Urothelium cell line (cell line): ENCODE measurements at places on chromosomes 2 and 18.

DNA sequence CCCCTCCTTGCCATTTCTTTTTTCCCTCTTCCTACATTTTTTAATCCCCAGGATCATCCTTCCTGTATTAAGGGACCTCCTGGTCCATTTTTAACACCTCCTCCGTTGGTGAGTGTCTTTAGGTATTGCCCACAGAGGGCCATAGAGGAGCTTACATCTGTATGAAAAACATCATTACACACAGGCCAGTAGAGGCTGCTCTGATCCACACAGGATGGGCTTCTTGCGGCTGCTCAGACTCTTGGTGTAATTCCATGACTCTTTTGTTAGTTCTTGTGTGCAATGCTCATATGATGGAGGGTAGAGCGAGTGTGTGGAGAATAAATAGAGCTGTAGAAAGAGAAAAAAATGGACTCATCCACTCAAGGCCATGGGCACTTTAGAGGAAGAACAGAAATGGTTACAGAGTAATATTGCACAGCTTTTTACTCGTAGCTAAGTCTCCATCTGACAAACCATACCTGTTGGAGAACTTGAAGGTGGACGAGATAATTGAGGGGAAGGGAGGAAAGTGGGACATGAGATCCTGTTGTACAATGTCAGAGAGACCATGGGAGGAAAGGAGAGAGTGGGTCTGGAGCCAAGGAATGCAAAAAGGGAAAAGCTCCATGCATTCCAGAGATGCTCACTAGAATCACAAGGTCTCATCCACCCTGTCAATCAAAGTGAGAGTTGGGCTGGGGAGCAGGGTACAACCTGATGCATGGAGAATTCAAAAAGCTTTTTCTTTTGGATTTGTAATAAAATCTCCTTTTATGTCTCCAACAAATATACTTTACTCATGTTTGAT is 129.7 kb upstream of the TNP1 start:
- DNase-seq, result no peak

GRCh38 chr2:96702098-96702785 is 37.6 kb downstream of the LMAN2L start:
- no peak for DNase-seq

DNA sequence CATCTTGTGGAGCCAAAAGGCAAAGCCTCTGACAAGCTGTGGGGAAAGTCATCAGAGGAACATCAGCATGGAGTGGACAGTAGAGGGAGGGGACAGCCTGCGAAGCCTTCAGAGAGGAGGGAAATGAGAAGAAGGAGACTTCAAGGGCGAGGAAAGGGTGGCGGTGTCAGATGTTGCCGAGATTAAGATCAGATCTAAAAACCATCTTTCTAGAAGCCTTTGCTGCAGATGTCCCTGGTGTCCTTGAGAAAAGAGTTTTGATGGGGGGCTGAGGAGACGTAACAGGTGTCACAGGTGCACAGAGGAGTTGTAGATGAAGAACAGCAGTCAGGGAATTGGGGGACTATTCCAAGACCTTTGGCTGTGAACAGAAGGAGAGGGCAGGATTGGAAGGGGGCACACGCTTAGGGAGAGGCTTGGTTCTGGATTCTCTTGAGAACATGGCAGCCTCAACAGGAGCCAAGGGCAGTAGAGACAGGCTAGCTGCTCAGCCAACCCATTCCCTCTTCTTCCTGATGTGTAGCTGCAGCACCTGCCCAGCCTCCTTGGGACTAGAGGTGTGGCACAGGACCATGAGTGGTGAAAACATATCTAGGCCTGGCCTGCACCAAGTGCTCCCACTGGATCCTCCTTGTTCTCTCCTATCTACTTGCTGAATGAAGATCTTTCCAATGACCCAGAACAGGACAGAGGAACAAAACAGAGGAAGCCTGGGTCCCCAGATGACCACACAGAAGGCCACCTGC is 22.7 kb upstream of the NCL start:
- DNase-seq, result no peak

- DNase-seq, result no peak
Observed at GRCh38 chr2:171545086-171545485, 22.8 kb downstream of the CYBRD1 start.

- DNase-seq, result peak; percentile 6
Observed at GRCh38 chr18:54737986-54738385, 90.3 kb upstream of the RAB27B start.

DNA sequence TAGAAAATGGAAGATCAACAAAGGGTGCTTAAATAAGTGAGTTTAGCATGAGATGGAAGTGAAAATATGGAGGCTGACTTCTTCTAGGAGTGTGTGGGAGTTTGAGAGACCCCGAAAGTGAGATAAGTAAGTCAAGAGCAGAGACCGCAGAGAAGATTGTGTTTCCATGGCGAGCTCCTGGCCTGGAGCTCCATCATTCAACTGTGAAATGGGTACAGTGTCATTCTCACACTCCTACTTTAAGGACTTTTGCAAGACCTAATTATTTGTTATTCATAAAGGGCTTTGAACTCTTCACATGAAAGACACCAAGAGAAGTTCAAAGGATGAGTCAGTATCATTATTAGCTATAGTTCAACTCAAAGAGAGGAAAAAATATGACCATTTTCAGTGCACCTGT is 134.2 kb upstream of the PIK3C3 start:
- no peak for DNase-seq

DNA sequence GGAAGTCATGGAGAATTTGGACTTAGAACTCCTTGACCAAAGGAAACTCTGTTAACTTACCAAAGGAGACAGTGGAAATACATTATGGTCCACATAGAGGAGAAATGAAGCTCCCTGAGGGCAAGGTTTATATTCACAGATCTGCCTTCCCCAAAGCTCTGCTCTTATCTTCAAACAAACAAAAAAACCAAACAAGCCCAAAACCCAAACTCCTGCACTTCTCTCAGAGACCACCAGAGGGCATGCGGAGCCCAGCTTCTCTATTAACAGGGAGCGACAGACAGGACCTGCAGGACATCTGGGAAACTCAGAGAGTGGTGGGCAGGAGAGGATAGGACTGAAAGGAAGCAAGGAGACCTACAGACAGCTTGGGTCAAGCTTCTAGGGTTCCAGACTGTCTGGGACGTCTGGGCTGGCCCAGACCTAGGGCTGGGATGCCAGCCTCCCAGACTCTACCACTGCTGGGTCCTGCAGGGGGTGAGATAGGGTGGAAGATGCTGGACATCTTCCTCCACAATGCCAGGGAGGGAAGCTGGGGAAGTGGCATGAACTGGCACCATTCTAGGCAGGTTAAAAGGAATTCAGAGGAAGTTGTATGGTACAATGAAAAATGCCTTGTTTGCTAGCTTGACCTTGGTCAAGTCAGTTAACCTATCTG is 4.0 kb upstream of the WNT10A start:
- peak; percentile 62 for DNase-seq

- DNase-seq, result no peak
Observed at GRCh38 chr2:95362486-95362885, 40.0 kb upstream of the FAHD2A start.

- no peak for DNase-seq
Observed at GRCh38 chr2:127479866-127480743, 46.2 kb downstream of the IWS1 start.

GRCh38 chr18:75554176-75554575 is 126.7 kb upstream of the SMIM21 start:
- no peak for DNase-seq

GRCh38 chr2:148990968-148991367 is 47.5 kb upstream of the LYPD6B start:
- peak; percentile 6 for DNase-seq

DNA sequence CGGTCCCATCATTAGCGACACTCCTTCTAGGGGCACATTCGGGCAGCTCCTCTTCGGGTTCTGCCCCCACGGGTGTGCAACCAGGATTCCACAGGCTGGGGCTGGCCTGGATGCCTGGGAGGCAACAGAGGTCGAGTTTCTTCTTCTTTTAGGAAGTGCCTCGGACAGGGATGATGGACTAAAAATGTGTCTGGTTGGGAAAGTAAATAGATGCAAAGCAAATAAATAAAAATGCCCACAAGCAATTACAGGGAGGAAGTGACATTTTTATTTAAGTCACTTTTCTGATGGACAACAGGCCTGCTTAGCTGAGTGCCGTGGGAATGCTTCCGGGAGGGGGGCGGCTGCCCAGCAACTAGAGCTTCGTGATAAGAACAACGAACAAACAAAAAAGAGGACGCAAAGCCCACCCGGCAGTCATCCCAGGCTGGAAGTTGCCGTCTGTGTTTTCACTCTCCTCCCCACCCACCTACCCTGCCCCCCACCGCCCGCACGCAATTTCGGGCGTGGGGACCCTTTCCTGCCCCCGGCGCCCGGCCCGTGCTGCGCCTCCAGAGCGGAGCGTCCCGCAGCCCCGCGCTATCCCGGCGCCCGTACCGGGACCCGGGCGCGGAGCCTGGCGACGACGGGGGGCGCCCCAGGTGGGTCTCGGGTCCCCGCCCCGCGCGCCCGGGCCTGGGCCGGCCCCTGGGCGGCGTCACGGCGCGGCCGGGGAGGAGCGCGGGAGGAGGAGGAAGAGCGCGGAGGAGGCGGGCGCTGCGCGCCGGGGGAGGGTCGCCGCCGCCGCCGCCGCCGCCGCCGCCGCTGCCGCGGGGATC is 412 bp upstream of the NCK2 start:
- peak; percentile 96 for DNase-seq

DNA sequence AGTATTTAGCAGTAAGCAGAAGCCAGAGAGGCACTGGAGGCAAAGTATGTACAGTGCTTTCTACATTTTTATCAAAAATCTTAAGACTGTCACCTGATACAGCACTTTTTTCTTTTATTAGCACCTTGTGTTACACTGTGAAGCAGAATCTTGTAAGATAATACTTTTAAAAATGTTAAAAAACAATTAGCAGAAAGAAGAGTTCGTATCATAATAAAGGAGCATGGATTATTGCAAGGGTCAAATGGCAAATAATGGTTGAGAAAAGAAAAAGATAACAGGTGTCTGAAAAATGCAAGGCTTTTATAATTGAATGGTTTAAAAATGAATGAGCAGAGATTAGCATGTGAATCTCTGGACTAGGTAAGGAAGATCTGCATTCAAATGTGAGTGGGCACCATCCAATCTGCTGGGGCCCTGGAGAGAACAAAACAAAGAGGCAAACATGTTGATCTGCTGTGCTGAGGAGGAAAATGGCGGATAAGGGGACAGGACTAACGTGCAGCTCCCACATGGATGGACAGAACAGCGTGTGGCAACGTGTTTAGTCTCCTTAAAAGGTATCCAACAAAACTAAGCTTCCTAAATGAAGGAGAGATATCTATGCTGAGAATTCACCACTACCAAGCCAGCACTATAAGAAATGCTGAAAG is 9.5 kb downstream of the CEBPZOS start:
- no peak for DNase-seq

- no peak for DNase-seq
Observed at GRCh38 chr2:184596819-184597411, 1.4 kb upstream of the ZNF804A start.

GRCh38 chr2:205610437-205610836 is 71.9 kb upstream of the NRP2 start:
- DNase-seq, result no peak

- DNase-seq, result no peak
Observed at GRCh38 chr2:159677654-159678053, 34.7 kb upstream of the MARCHF7 start.

GRCh38 chr2:79001285-79001684 is 24.2 kb upstream of the REG3G start:
- DNase-seq, result no peak

- no peak for DNase-seq
Observed at GRCh38 chr2:26628561-26629345, 12.4 kb downstream of the CIB4 start.

GRCh38 chr18:527146-527545 is 26.6 kb upstream of the COLEC12 start:
- DNase-seq, result no peak

DNA sequence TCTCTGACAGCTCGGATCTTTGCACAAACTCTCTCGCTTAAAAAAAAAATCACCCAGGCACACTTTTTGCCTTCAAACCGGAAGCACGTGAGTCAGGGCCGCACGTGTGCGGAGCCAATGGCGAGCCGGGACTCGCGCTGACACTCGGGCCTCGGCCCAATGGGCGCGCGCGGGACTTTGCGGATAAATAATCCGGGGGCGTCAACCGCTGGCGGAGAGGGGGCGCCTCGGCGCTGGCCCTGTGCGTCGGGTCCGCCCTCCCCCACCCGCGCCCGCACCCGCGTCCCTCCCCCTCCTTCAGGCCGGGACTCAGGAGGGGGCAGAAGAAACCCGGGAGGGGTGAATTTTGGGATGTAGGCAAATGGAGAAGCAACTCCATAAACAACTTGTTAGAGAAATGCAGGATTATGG is 319 bp upstream of the EN1 start:
- no peak for DNase-seq

- DNase-seq, result no peak
Observed at GRCh38 chr18:36770315-36770946, 58.4 kb downstream of the TPGS2 start.
